ENCODE measurements at places on chromosomes 6 and 20.

DNA sequence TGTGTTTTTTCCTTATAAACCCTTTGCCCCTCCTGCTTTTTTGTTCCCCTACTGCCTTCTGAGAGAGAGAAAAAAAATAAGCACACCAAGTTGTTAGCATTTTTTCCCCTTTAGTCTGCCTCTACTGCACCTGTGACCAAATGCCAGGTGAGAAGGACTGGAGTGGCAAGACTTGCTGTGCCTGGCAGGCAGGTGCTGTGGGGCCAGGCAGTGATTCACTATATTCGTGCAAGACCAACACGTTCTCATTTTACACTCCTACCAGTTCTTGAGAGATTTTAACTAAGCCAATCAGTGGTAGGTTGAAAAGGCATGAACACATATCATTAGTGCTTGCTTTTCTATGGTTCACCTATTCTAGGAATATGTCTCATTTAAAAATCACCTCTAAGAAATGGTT is 109.7 kb downstream of the FIG4 start:
- no peak for DNase-seq

DNA sequence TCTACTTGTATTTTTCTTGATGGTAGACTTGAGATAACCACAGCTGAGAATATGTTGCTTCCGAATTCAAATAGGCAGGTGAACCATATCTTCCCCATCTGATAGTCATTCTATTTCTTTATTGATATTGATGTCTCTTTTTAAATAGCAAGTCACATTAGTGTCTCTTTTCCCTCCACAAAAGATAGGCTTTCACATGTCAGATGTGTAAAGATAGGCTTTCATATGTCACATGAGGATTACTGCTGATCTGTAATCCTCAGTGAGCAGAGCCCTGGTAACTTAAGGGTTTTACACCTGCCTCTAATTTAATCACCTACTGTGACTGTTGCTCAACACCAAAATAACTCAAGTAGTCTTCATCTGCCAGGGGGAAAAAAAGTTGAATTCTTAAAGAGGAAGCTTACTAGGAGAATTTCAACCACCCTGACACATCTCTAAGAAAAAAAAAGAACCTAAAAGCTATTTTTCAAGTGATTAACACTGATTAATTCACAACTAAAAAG is 45.3 kb upstream of the TRDN start:
- DNase-seq: no peak

DNA sequence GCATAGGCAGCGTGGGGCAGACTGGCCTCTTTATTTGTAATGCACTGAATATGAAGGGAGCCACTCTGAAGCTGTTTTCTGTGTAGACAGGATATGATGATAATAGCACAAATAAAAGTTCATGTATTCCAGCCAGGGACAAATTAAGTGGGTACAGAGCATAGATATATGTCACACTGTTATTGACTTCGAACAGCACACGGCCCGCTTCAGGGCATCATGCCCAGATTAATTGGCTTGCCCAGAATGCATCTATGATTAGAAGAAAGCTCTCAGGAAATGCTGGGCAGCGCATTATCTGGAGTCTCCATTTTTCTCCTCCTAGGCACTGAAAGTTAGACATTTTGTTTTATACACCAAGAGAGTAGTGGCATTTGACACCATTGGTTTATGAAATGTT is 26.3 kb upstream of the SASH1 start:
- DNase-seq: no peak

GRCh38 chr20:61436667-61437279 is 184.7 kb downstream of the CDH4 start:
- no peak for DNase-seq

GRCh38 chr20:44069203-44070011 is 117.6 kb downstream of the JPH2 start:
- DNase-seq: peak; percentile 77

DNA sequence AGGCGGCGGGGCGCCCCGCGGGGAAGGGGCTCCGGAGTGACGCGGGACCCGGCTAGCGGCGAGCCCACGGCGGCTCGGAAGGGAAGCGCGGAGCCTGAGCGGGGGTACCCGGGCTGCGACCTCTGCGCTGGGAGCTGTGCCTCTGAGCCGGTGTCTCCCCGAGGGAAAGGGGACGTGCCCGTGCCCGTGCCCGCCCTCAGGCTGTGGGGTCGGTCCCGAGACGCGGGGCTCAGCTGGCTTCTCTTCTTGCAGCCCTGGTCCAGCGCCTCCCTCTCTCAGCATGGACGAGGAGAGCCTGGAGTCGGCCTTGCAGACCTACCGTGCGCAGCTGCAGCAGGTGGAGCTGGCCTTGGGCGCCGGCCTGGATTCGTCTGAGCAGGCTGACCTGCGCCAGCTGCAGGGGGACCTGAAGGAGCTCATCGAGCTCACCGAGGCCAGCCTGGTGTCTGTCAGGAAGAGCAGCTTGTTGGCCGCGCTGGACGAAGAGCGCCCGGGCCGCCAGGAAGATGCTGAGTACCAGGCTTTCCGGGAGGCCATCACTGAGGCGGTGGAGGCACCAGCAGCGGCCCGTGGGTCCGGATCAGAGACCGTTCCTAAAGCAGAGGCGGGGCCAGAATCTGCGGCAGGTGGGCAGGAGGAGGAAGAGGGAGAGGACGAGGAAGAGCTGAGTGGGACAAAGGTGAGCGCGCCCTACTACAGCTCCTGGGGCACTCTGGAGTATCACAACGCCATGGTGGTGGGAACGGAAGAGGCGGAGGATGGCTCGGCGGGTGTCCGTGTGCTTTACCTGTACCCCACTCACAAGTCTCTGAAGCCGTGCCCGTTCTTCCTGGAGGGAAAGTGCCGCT is 686 bp downstream of the ZGPAT start:
- no peak for DNase-seq

DNA sequence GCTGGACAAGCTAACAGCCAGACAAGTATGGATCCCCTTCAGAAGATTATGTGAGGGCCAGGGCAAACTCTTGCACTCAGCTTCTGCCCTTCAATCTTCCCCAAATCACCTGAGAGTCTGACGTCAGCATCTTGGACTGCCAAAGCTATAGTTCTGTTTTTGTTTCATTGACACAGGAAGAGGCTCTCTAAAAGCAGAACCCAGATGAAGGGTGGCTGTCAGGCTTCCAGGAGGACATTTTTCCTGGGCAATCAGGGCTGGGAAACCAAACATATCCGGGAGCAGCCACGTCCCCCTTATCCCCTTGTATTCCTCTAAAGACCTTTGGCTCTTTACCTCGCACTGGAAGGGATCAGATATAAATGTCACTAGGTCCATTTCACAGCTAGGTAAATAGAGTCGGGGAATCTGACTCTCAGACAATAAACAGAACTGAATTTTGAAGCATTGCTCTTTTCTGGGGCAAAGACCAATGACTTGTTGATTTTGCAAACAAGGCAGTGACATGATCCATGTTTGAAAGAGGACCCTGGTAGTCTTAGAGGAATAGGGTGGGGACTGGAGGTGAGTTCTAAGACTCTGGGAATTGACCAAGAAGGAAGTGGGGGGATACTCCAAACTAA is 13.3 kb downstream of the MAFB start:
- DNase-seq: no peak
